ENCODE measurements at places on chromosomes 1 and 21. TPM values are rescaled to one million over a fixed set of nuclear protein-coding genes. Genes with fewer than 3 reads are reported as not detected.

- no peak for DNase-seq
These were observed 3.0 kb upstream of the FOXD3 start for GRCh38 chr1:63319046-63320021.

DNA sequence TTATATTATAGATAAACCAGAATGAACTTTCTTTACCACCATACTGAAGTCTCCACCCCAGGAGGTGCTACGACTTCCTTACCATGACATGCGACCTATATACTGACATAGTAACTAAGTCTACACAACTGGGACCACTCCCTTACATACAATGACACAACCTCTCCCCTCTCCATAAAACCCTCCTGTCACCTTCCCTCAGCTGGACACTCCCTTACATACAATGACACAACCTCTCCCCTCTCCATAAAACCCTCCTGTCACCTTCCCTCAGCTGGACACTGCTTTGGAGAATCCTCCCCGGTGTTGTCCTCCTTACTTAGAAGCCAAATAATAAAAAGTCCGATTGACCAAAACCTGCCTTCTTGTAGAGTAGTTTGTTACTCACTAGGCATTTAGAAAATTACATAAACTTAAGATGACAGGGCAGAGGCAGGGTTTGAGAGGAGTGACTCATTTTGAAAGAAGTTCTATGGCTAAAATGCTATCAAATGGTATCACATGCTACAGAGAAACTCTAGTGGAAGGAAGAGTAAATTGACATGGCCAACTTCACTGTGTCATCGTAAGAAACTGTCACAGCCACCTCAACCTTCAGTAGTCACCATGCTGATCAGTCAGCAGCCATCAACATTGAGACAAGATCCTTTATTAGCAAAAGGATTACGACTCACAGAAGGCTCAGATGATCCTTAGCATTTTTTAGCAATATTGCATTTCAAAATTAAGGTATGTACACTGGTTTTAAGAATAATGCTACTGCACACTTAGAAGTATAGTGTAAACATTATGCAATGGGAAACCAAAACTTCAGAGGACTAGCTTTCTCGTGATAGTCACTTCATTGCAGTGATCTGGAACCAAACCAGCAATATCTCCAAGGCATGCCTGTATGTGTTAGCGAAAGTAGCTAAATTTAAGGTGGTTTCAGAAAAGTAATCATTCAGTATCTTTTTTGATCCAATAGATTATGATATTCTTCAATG is 56.4 kb downstream of the AHCTF1 start:
- DNase-seq: peak; percentile 42

The RBBP5 gene
- 26.1 TPM for polyA plus RNA-seq

The UMODL1 gene
- not detected for polyA plus RNA-seq

The PTCH2 gene
- not detected for polyA plus RNA-seq

The CYP4Z1 gene
- not detected for polyA plus RNA-seq

The CNTN2 gene
- not detected for polyA plus RNA-seq

GRCh38 chr1:45953934-45954847 is 150.8 kb downstream of the MAST2 start:
- DNase-seq: no peak

DNA sequence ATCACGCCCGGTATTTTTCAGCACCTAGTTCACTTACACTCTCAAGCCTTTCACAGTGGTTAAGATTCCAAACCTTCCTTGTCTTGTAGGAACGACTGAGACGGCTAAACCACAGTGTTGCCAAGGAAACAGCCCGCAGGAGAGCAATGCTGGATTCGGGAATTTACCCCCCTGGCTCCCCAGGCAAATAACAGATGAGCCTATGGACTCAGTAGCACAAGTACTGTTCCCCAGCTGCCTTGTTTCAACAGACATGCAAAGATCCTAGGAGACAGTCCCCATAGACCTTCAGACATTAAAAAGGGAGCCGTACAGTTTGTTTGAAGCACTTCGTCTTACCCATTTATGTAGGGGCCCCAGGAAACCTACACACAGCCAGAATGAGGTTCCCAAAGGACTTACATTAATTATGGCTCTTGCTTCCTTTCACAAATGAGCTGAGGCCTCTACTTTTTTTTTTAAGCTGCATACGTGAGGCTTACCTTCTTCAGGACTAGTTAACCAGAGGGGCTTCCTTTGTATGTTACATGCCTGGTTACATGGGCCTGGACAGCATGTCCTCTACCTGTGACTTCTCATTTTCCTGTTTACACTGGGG is 2.7 kb downstream of the SNAPIN start:
- no peak for DNase-seq

DNA sequence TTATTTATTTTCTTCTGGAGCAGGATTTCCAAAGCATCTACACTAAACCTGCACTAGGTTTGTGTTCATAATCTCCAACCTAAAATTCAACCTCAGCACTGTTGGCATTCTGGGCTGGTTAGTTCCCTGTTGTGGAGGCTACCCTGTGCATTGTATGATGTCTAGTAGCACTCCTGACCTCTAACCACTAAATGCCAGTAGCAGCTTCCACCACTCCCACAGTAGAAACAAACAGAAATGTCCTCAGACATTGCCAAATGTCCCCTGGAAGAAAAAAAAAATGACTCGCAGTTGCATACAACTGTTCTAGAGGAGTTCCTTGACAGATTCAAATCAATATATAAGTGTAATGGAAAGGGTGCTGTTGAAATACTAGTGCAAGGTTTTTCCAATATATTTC is 18.9 kb downstream of the GRIK1 start:
- no peak for DNase-seq

The GBP7 gene
- polyA plus RNA-seq: not detected

The UBXN10 gene
- polyA plus RNA-seq: 0.37 TPM

DNA sequence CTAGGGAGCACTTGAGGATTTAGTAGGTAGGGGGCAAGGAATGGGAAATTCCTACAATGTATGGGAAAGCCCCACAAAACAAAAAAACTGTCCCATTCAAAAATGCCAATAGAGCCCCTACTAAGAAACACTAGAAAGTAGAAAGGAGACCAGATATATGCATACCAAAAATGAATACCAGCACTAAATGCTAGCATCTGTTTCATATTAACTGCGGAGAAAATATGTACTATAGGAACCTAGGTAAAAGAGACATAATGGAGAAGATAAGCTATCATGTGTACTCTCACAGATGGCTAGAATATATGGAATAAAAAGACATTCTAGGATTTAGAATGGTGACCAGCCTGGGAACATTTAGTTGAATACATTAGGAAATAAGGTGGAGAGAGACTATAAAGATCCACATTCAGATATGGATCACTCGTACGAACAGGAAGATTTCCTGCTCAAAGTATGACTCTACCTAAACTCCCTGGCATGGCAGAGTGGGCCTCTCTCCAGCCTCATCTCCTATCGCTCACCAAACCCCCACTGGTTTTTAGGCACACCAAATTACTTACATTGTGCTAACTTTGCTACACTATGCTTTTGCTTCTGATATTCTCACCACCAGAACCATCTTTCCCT is 18.3 kb downstream of the ZNHIT6 start:
- DNase-seq: no peak

The RIPPLY3 gene
- not detected for polyA plus RNA-seq

DNA sequence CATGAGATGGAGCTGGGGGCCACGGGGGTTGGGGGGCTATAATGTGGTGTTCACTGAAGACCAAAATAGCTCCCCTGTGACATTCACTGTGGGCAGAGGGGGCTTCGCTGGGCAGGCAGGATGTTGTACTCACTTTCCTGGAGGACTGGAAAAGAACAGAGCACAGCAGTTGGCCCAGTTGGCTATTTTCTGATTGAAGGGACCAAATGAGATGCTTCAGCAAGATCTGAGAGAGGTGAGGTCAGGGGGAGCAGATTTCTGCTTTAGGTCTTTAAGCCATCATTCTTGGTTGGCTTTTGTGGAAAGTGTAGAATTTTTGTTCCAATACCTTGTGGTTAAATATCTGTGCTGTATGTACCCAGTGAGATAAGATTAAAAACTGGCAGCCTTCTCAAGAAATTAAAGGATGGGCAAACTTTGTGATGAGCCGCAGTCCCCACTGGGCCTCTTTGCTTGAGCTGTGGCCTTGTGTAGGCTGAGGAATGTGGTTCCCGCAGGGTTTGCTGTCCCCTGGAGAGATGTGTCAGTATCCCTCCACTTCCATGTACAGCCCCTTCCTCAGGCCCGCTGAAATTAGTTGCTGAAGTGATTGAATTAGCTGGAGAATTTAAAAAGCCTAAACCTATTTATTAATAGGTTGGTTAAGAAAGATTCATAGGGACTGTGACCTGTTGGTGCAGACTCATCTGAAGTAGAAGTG is 80.7 kb downstream of the ATP5PO start:
- no peak for DNase-seq

DNA sequence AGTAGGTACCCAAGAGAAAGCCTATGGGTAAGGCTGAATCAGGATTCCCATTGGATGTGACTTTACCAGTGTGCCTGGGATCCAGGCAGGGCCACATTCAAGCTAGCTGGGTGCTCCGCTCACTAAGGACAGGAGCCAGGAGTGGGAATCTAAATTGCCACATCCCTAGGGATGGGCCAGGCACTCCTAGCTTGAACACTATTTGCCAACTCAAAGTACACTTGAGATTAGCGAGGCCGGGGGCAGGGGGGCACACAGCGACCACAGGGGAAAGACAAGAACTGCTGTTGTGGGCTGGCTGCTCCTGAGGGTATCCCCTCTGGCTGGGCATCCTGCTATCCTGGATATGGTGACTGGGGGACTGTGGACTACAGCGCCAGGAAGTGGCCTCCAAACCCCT is 4.3 kb downstream of the SLC45A3 start:
- no peak for DNase-seq

DNA sequence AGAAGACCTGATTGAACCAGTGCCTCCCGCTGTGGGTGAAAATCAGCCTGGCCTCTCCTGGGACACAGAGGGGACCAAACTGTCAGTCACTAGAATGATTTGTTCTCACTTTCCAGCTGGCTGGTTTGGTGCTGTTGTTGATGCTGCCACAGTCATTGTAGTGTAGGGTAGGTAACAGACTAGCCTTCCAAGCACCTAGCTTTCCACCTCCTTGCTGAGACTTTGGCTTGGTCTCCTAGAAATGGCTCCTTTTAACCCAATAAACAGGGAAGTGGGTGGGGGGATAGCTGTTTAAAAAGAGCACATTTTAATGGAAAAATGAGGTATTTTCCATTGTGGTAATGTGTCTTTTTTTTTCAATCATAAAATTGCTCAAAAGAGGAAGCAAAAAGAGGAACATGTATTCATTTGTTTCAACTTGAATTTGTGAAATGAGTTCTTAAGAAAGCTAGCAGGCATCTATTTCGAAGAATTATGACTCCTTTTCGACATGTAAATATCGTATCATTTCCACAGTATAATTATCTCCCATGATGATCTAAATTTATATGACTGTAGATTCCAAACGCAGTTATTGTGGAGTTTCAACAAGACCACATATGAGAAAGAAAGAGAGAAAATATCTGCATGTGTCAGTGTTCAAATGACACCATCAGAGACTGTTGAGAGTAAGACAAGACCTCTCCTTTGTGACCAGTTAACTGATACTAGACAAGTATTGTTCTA is 190.1 kb downstream of the HLX start:
- DNase-seq: no peak

GRCh38 chr1:167175901-167176300 is 44.8 kb upstream of the POU2F1 start:
- DNase-seq: no peak

DNA sequence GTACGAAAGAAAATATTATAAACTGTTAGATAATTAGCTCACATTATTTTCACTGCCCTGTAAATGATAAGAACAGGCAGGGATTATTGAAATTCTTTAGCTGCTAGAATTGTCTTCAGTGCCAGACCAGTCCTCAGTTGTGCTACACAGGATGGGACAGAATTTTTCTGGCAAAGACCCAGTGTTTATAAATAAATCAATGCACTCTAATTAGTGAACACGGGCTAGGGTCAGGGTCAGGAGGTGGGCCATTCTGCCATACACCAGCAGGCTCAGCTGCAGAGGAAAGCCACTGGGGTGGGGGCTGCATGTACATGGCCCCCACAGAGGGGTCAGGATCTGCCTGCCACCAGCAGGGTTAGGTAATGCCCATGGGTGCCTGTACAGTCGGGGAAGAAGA is 6.4 kb downstream of the BCAR3 start:
- no peak for DNase-seq

The FNDC10 gene
- polyA plus RNA-seq: 0.32 TPM

The ZNF669 gene
- polyA plus RNA-seq: 15.4 TPM

- no peak for DNase-seq
These were observed 7.7 kb downstream of the TFF2 start for GRCh38 chr21:42343101-42343500.

The FAM177B gene
- polyA plus RNA-seq: not detected

DNA sequence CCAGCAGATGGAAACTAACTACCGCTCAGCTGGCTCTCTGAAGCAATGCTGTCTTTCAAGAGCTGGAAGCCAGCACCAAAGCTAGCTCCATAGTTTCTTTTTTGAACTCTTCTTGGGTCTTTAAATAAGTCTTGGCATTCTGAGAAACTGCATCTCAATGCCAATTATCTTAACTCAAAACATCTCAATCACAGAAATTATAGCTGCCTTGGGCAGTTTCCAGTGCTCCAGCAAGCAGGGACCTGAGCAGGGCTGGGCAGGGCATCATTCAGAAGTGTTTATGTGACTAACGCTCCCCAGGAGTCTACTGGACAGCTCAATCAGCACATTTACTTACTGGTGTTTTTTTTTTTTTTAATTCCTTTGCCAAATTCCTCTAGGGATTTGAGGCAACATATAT is 18.3 kb upstream of the PADI4 start:
- no peak for DNase-seq

DNA sequence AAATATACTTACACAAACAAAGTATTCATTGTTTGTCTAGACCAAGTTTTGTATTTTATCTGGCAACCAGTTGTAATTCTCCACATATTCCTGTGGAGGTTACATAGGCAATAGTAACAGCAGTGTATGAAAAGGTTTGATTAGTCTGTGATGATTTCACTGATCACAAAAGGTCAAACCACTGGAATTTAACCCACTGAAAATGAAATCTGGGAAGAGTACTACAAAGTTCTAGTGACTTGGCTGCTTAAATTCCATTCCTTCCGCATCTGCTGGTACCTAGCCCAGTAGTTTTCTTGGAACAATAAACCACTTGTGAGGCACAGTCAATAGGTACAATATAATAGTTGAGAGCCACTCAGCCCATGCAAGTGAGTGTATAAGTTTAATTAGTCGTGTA is 205.4 kb downstream of the NFIA start:
- DNase-seq: no peak

DNA sequence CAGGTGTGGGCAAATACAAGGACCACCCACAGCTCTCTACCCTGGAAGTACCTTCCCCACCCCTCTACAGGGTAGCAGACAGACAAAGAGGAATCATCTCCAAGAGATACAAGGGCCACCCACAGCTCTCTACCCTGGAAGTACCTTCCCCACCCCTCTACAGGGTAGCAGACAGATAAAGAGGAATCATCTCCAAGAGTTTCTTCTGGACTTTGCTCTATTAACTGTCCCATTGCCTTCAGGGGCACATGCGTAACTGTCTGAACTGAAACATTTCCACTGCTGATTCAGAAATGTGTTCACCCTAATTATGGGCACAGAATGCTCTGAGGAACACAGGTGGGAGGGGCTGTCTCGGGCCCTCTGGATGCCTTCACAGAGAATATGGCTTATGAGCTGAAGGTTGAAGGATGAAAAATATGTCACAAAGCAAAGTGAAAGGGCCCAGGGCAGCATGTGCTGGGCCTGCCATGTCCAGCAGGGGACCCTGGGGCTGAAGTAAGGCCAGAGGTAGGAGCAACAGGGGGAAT is 43.9 kb downstream of the ZNF281 start:
- no peak for DNase-seq

- DNase-seq: peak; percentile 94
These were observed 5.0 kb upstream of the COA7 start for GRCh38 chr1:52702886-52703787.

- DNase-seq: no peak
These were observed 49.7 kb downstream of the IVNS1ABP start for GRCh38 chr1:185267301-185267700.

Data from CD4-positive, CD25-positive, alpha-beta regulatory T cell (primary cell).